ENCODE measurements at places on chromosomes 7 and 10.

- DNase-seq, result no peak
Observed at GRCh38 chr7:37119296-37119860, 329.3 kb downstream of the ELMO1 start.

DNA sequence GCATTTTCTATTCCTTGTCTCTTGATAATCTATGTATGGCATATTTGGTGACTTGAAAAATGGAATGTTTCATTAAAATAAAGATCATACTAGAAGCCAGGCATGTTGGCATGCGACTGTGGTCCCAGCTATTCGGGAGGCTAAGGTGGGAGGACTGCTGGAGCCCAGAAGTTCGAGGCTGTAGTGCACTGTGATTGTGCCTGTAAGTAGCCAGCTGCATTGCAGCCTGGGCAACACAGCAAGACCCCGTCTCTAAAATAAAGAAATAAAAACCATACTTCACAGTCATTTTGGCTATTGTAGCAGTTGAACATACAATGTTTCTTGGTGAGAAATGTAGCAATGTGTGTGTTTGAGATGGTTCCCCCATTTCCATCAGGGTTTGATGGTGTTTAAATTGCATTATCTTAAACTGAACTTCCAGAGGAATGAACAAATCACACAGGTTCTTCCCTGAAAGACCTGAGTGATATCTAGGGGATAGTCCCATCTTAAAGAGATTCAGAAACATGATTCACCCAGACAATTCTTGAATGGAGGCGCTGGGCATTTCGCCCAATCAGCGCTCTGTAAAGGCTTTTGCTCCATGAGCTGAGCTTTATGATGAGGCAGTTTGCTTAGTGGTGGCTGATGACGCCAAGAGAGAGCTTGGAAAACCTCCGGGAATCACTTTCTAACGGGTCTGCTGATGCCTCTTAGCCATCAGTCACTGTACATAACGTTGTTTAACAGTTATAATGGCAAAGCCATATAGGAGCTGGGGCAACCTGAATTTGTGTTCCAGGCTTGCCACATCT, 19.4 kb upstream of the BTBD16 start:
- DNase-seq, result no peak

GRCh38 chr7:142901426-142902259, 16.1 kb upstream of the TRPV6 start:
- no peak for DNase-seq

- no peak for DNase-seq
Observed at GRCh38 chr7:46007990-46008643, 87.0 kb upstream of the IGFBP3 start.

DNA sequence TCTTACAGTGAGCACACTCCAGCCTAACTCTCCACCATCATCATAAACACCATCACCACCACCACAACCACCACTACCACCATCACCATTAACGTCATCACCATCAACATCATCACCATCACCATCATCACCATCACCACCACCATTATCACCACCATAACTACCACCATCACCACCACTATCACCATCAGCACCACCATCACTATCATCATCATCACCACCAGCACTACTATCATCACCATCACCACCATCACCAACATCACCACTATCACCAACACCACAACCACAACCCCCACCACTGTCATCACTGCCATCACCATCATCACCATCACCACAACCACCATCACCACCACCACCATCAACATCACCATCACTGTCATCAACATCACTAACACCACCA, 279.0 kb upstream of the TCERG1L start:
- DNase-seq, result no peak

DNA sequence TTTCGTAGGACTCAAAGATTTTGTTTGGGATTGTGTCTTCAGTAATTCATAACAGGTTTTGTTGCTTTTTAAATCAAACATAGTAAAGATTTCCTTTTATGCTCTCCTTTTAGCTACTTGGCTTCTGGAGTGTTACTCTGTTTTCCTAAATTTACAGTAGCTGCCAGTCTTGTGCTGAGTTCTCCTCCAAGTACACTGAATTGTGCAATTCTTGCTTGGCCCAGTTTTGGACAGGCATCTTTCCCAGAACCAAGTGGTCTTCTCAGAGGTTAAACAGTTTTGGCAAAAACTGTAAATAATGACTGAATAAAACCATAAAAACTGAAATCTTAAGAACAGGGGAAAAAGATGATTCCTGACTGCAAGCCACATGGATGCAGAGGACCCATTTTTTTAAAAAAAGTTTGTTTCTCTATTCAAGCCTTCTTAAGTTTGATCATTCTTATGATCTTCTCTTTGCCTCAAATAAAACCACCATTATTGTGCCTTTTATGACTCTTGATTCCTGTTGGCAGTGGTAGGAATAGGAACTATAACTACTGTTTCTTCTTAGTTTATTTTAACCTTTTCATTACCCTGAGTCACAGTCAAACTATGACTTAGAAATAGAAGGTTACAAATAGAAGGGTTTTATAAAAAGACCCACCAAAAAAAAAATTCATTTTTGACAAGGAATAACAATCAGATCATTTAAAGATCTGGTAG, 88.0 kb downstream of the MDFIC start:
- DNase-seq, result no peak

- DNase-seq, result no peak
Observed at GRCh38 chr7:24728503-24729364, 28.5 kb downstream of the GSDME start.

DNA sequence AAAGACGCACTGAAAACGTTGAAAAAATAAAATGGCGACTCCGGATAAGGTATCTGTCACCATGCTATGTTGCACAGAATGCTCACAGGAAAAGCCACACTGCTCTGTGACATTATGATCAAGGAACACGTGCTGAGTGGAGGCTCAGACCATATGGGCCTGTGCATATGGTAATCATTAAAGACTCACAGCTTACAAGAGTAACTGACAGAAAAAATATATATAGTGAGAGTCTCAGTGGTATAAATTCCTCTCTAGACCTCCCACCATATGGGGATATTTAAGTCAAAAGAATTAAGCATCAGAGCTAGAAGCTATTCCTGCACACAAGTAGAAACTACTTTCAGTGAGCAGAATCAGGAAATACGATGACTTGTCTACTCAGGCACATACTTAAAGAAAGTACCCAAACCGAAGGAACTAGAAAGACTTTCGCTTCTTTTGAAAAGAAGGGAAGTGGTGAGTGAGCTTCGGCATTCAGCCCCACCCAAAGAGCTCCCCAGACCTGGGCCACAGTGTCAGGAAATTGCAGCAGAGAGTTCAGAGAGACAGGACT, 65.1 kb upstream of the MPP7 start:
- DNase-seq, result no peak

DNA sequence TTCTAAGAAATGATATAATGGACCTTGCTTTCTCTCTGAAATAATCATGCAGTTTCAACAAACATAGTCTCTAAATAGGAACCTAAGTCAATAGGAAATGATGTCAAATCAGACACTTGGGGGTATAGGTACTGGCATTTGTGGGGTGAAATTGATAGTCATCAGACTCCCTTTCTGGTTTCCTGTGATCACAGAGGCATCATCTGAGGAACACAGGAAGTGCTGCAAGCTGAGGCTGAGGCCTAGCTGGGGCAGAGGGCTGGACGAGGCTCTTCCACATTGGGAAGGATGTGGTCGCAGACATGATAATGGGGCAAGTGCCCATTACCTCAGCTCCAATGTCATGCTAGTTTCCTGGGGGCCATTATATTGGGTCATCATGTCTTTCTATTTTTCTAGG, 33.5 kb upstream of the TARP start:
- no peak for DNase-seq

DNA sequence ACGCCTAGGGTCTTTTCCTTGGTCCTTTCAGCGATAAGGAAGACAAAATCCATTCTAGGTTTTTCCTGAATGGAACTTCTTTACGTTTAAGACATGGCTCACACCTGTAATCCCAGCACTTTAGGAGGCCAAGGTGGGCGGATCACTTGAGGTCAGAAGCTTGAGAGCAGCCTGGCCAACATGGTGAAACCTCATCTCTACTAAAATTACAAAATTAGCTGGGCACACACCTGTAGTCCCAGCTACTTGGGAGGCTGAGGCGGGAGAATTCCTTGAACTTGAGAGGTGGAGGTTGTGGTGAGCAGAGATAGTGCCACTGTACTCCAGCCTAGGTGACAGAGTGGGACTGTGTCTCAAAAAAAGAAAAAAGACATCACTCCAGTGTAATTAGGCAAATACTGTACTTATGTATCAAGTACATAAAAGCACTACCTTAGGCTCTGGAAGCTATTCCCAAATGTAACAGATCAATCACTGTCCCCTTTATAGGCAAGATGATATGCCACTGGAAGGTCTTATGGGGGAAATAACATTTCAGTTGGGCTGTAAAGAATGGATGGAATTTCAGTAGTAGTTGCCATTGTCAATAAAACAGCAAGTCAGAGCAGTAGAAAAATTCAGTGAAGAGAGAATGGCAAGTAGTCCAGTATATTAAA, 5.7 kb downstream of the STK17A start:
- no peak for DNase-seq

DNA sequence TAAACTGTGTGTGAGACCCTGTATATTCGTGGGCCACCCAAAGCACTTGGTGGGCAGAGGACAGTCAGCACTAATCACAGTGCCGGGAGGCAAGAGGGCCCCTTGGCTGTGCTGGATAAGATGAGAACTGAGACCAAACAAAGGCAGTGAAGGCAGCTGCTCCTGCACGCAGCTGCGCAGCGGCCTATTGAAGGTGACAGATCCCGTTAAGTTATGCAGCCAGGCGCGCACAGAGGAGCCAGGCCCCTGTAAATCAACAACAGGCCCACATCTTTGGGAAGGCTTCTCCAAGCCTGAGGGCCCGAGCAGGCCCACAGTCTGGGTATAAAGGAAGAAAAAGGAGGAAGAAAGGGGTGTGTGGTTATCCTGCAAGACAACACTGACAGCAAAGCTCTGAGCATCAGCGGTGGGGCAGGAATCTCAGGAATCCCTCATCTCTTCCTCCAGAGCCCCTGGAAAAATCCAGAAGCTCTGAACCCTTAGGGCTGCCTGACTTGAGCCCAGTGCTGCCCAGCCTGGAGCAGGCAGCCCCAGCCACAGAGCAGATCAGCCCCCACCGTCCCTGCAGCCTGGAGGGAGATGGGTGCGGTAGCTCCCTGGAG, 154.2 kb downstream of the ARHGAP12 start:
- no peak for DNase-seq

DNA sequence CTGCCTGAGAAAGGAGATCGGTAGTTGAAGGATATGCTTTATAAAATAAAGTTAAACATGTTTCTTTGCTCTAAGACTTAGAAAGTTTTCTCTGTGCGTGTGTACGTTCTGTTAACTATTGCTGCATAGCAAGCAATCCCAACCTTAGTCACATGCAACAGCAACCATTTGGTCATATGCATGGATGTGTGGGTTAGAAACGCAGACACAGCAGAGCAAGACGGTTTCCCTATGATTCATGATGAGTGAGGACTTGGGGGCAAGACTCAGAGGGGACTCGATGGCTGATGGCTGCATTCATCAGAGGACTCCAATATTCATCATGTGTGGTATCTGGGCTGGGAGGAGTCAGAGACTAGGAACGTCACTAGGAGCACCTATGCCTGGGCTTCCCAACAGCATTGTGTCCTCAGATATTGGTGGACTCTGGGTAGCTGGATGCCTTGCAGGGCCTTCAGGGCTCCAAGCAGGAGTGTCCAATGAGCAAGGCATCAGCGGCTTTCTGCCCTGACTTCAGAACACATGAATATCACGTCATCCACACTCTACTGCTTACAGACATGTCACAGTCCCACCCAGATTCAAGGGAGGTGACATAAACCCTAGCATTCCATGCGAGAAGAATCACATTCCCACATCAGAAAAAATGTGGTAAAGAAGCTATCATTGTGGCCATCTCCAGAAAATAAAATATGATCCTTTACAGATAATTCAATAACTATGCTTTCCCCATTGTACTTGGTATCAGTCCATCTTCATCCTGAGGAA, 731.2 kb downstream of the TNS3 start:
- no peak for DNase-seq

GRCh38 chr7:20532890-20533289, 82.6 kb upstream of the ABCB5 start:
- DNase-seq, result no peak

DNA sequence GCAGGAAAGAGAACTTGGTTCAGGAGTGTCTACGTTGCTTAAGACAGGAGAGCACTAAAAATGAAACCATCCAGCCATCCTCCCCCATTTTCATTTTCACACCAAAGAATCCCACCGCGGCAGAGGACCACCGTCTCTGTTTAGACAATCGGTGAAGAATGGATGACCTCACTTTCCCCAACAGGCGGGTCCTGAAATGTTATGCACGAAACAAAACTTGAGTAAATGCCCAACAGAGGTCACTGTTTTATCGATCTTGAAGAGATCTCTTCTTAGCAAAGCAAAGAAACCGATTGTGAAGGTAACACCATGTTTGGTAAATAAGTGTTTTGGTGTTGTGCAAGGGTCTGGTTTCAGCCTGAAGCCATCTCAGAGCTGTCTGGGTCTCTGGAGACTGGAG, 1.4 kb upstream of the IL6 start:
- DNase-seq, result no peak

- no peak for DNase-seq
Observed at GRCh38 chr10:33176688-33177087, 157.8 kb downstream of the NRP1 start.

DNA sequence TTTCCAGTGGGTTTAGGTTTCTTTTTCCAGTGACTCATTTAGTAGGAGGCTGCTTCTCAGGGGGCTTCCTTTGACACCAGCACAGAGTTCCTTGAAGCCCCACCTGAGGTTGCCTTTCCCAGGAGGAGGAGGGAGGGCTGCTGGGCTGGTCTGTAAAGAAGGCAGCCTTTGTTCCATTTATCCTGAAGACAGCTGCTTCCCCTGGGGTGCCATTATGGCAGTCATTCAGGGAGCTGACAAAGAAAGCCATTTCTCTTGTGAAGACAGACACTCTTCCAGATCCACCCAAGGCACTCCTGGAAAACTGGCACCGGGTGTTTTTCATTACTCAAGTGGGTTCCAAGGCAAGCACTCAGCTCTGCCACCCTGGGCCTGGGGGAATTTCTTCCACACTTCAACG, 54.0 kb downstream of the MTURN start:
- no peak for DNase-seq

DNA sequence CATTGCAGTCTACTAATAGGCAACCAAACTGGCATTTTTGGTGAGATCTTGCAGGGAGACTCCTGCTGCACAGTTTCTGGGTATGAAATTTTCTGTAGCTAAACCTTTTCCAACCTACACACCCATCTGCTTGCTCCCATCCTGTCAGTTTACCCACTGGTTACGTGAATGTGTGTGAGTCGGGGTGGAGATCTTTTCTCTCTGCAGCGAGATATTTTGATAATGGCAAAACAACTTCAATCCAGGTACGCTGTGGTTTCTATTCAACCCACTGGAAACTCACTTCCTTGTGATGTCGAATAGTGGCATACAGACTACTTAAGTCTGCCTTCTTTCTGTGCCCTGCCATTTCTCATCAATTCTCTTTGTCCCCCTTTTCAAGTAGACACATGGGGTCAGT, 4.5 kb downstream of the PLEKHA1 start:
- DNase-seq, result no peak

All from activated naive CD4-positive, alpha-beta T cell (primary cell).